ENCODE measurements at places on chromosomes 1 and 21.

DNA sequence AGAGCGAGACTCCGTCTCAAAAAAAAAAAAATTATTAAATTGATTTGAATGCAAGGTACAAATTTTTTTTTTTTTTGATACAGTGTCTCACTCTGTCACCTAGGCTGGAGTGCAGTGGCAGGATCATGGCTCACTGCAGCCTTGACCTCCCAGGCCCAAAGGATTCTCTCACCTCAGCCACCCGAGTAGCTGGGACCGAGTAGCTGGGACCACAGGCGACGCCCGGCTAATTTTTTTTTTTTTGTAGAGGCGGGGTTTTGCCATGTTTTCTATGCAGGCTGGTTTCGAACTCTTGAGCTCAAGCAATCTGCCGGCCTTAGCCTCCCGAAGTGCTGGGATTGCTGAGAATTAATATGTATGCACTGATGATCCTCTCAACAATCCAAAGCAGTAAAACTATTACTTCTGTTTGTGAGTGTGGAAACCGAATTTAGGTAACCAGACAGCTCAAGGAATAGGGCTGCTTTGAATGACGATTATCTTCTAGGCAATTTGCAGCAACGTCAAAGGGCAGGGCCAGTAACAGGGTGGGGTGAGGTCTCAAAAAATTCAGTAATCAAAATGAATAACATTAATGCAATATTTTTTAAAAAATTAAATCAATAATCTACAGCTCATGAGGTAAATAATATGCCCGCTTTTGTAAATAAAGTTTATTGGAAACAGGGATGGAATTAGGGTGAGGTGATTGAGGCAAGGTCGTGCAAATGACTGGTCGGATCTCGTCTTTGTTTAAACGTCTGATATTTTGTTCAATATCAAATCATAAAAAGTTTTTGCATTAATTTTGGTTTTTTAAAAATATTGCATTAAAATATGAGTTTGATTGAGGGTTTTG, 1.2 kb downstream of the CLSPN start:
- no peak for DNase-seq

GRCh38 chr1:162178432-162178831, 108.9 kb downstream of the NOS1AP start:
- DNase-seq = no peak

- no peak for DNase-seq
Observed at GRCh38 chr1:219067350-219067712, 106.3 kb upstream of the LYPLAL1 start.

DNA sequence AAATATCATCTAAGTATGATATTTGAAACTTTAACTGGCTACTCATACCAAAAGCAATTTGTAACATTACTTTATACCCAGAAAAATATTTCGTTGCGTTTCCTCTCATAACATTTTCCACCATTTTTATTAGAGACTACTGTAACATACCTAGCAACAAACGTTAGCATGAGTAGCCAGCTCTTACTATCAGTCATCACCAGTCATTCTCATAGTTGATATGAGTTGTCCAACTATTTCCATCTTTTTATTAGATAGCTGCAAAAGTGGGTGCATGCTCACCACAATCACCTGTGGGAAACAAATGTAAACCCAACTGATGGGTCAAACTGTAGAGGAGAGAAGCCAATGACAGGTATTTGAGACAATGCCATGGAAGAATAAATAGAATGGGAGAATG, 114.6 kb downstream of the AKT3 start:
- DNase-seq = no peak

DNA sequence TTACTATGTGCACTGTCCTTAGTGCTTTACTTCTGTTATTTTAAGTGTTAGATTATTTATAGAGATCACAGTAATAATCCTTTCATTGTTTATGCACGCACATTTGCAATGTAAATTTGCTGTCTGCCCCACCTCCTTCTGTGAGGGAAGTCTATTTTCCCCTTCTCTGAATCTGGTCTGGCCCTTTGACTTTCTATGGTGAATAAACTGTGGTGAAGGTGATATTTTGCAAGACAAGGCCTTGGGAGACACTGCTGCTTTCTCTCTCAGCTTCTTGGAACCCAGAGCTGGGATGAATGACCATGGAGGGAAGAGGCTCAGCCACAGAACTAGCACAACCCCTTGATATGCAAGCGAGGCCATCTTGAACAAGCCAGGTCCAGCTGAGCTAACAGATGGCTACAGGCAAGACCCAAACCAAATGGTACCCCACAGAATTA, 156.3 kb downstream of the ST6GALNAC3 start:
- no peak for DNase-seq

- no peak for DNase-seq
Observed at GRCh38 chr1:45492691-45493090, 1.7 kb upstream of the TESK2 start.

- no peak for DNase-seq
Observed at GRCh38 chr1:119544165-119544762, 37.3 kb downstream of the HSD3B1 start.

DNA sequence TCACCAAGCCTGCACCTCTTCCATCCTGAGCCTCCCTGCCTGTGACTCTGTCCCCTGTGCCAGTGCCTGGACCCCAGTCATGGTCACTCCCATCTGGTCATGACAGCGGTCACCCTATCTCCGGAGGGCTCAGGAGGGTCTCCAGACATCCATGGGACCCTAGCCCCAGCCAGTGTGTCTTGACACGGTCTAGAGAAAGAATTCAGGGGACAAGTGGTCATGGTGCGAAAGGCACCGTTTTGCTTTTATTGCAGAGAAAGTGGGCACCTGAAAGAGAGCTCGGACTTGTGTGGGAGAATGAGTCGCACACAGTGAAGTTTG, 4.7 kb upstream of the RIPK4 start:
- DNase-seq = no peak

DNA sequence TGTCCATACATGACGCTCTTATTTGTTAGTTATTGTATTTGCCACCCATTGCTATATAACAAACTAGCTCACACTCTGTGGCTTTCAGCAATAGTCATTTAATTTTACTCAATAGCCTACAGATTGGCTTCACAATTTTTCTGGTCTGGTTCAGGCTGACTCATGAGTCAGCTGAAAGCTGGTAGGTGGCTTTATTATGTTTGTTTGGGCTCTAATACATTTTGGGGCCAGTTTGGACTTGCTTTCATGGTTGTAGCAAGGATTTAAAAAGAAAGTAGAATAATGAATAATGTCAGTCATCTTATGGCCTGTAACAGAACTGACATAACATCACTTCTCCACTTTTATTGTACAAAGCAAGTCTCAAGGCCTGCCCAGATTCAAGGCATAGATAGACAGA, 338.7 kb downstream of the LRRIQ3 start:
- no peak for DNase-seq

- no peak for DNase-seq
Observed at GRCh38 chr1:93255222-93256079, 74.9 kb downstream of the CCDC18 start.

- DNase-seq = no peak
Observed at GRCh38 chr1:201591348-201591747, 52.4 kb downstream of the NAV1 start.

DNA sequence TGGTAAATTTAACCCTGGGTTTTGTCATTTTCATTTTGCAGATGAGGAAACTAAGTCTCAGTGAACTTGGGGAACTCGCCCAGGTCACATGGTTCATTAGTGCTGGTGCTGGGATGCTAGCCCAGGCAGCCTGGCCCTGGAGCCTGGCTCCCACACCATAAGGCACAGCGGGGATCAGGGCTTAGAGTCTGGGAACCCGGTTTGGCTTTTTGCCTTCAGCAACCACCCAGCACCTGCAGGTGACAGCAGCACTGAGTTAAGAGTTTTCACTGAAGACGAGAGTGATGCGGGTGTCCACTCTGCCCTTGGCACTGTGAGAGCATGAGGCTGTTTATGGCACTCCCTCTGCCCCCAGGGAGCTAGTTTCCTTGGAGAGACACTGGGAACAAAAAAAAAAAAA, 18.4 kb upstream of the CD101 start:
- DNase-seq = no peak

DNA sequence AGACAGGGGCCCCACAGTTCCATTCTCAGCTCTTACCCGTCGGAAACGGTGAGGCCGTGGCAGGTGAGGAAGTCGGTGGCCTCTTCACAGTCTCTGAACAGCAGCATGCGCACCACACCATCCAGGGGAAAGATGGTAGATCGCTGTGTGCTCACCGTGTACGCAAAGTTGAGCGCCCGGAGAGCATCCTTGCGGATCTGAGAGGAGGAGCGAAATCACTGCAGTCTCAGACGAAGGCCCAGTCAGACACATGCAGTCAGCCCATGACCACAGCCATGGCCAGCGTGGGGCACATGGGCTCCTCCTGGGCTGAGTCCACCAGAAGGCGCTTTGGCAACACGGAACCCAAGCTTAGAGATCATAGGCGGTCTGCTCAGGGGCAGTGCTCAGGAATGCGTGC, 18.5 kb downstream of the MCM3AP start:
- no peak for DNase-seq

- DNase-seq = no peak
Observed at GRCh38 chr1:86933562-86934377, 19.3 kb downstream of the HS2ST1 start.

- DNase-seq = no peak
Observed at GRCh38 chr1:185732951-185733350, 1.2 kb upstream of the HMCN1 start.

GRCh38 chr1:112689842-112690237, 15.4 kb downstream of the MOV10 start:
- DNase-seq = no peak

DNA sequence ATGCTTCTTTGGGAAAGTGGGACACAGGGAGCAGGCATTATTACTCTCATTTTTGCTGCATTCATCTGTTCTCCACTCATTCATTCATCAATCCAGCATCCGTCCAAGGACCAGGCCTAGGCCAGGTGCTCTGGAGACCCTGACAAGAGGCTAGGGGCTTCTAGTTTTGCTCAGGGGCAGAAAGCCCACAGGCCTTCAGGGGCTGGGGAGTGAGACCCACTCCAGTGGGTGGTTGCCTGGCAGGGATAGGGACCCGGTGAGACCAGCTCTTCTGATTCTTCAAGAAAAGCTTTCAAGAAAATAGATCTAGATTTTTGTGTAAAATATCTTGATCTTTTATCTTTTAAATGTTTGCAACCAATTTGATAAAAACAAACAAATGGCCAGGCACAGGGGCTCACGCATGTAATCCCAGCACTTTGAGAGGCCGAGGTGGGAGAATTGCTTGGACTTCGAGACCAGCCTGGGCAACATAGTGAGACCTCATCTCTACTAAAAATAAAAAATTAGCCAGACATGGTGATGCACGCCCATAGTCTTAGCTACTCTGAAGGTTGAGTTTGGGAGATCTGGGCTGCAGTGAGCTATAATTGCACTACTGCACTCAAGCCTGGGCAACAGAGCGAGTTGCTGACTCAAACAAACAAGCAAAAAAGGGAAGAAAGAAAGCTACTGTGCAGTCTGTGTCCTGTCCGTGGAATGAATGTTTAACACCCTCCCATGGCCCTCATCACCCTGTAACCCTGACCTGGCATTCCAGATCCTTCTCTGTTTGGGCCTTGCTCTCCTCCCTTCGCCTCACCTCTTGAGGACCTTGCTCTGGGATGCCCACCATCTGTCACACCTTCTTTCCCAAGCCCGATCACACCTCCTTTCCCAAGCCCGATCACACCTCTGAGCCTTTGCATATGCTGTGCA, 17.3 kb upstream of the LRP8 start:
- DNase-seq = no peak

GRCh38 chr1:84613026-84613425, 38.8 kb upstream of the CTBS start:
- no peak for DNase-seq

DNA sequence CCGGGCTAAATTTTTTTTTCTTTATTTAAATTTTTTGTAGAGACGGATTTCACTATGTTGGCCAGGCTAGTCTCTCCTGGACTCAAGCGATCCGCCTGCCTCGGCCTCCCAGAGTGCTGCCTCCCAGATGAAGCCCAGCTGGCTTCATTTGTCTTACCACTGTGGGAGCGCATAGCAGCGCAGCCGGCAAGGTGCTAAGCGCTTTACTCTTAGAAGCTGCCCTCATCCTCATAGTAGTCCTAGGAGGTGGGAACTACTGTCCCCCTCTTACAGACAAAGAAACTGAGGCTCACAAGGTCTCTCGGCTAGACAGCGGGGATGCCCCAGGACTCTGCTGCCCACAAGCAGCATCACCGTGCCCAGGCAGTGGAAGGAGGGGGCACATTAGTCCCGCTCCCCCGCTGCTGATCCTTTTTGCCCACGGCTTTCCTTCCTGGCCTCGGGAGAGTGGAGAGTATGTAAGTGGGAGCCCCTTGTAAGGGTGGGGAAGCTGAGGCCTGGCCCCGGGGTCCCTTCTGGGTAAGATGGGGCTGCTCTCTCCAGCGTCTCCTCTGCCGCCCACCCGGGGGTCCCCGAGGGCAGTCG, 726 bp downstream of the TMEM54 start:
- DNase-seq = no peak

DNA sequence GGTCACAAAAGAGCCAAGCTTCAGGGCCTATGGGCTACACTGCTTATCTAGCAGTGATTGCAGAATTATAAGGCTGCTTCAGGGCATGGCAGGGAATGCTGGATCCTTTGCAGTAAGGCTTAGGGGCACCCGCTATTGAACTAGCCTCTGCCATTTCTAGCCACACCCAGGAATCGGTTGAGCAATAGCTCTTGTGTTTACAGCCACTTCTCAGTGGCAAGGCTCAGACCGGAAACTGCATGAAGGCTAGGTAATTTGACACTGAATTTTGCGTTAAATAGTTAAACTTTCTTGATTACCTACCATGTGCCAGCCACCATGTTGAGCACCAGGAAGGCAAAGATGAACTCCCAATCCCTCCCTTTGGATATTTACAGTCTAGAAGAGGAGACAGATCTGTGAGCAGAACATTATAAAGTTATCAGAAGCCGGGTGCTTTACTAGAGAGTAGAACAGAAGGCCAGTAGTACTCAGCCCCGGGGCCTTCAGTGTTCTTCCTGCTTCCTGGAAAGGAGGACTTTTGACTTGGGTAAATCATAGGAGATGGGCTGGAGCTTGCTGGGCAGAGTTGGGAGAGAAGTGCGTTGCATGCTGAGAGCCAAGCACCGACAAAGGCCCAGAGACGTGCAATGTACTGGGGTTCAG, 98.6 kb upstream of the LPGAT1 start:
- DNase-seq = no peak

- DNase-seq = no peak
Observed at GRCh38 chr1:153231785-153232184, 14.4 kb downstream of the PRR9 start.

- no peak for DNase-seq
Observed at GRCh38 chr1:116943438-116943837, 33.7 kb downstream of the PTGFRN start.

All from stimulated activated CD8-positive, alpha-beta memory T cell treated with anti-CD3 and anti-CD28 coated beads, Interleukin-4, amount 100 ng/mL, for 1 hour (primary cell).